ENCODE measurements at places on chromosomes 1 and 21.

DNA sequence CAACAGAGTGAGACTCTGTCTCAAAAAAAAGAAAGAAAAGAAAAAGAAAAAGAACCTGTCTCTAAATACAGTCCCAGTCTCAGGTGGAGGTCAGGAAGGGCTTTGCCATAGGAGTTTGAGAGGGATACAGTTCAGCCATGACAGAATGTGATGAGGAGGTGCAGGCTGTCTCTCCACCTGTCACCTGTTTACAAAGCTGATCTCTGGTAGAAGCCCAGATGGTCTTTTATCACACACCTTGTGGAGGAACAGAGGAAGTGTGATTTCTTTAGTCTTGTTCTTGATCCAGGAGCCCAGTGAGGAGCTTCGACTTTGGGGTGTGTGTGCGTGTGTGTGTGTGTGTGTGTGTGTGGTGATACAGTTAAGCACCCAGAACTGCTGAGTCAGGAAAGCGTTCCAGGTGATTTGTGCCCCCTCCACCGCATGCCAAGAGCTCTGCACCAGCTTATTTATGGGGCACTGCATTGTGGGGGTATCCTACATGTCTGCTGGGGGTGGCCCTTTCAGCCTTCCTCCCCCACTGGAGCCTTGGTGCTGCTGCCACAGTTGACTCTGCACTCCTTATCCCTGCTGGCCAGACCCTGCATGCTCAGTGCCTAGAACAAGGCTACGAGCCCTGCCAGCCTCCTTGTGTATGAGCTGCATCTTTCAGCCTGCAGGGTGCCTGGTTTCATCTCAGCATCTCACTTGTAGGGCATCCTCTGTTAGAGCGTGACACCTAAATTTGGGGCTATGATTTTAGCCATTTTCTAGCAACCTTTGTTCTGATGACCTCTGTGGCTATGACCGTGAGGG lies 19.3 kb downstream of the DOP1B start:
- no peak for DNase-seq

DNA sequence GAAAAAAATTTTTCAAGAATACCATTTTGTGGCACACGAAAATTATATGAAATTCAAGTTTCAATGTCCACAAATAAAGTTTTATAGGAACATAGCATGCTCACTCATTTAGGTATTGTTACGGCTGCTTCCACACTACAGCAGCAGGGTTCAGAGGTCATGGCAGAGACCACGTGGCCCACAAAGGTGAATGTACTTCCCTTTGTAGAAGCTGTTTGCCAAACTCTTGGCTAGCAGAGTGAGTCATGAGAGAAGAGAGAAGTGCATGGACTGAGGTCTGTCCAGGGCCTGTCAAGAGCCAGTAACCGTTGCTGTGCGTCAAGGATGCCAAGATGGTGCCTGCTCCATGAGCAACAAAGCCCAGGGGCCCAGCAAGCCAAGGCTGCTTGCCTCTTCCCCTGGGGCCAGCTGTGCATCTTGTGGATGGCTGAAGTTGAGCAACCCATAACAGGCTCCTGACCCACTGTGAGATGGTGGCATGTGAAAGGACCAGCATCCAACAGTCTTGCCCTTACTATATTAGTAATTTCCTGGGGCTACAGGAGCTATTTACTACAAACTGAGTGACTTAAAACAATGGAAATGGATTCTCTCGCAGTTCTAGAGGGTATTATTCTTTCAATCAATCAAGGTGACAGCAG lies 64.8 kb upstream of the ATP5PO start:
- no peak for DNase-seq

- no peak for DNase-seq
These were observed 26.2 kb downstream of the ACOT11 start for GRCh38 chr1:54574158-54574778.

GRCh38 chr1:18614069-18614735 lies 16.4 kb upstream of the PAX7 start:
- no peak for DNase-seq

DNA sequence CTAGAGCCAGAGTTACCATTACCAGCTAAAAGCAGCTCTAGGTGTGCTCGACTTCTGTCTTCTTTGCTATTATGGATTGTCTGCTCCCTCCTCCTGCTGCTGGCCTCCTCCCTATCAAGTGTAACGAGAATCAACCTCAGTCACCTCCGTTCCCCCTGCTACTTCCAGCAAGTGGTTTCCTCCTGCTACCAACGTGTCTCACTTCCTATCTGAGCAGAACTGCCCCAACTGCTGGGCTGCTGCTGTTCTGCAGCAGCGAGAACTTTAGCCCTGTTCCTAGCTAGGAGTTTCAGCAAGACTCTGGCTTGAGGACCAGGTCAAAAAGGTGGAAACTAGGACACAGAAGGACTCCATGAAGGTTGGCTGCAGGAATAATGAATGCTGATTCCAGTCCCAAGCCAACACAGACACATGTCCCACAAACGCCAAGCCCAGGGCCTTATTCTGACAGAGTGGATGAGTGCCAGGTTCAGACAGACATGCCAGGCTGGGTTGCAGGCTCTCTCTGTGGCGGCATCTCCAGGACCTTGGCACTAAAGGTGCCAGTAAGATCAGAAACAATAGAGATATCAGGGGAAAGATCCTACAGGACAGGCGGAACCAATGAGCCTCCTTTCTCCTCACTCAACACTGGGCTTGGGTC lies 46.9 kb downstream of the CD34 start:
- DNase-seq, result no peak

- no peak for DNase-seq
These were observed at the start of gene PROX1 for GRCh38 chr1:213987927-213988506. TSS of gene PROX1 (plus strand) at chr1:213987973. CDS start at chr1:213996536, 8,563 bp downstream.

DNA sequence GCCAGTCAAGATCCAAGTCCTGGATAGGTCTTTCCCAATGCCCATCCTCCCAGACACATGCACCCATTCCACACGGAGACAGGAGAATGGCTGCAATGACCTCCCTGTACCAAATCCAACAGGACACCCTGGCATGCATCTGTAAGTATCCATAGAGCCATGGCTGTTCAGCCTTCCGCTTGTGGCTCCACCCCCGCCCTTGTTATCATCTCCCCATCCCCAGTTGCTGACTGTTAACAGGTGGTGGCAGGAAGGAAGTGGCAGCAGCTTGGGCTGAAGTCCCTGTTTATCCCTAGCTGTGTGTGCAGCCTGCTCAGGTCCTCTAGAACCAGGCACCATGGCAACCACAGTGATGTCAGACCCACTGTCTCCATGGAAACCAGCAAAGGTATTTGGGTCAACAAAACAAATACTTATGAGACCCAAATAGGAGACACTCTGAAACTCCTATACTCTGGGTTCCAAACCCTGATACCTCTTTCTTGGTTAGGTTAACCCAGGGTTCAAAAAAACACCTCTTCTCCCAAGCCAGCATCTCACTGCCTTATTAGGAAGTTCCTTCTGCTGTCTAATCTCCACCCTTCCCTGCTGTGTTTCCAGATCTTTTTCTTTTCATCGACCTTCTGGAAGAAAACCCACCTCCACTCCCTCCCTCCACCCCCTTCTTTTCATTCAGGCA lies 721 bp downstream of the PBXIP1 start:
- DNase-seq, result peak; percentile 57

All from stimulated activated CD4-positive, alpha-beta T cell treated with anti-CD3 and anti-CD28 coated beads, Interleukin-12 subunit alpha, Interleukin-12 subunit beta, amount 100 ng/mL, for 24 hours (primary cell).